ENCODE measurements at places on chromosomes 2 and 18. TPM values are rescaled to one million over a fixed set of nuclear protein-coding genes. Genes with fewer than 3 reads are reported as not detected.

DNA sequence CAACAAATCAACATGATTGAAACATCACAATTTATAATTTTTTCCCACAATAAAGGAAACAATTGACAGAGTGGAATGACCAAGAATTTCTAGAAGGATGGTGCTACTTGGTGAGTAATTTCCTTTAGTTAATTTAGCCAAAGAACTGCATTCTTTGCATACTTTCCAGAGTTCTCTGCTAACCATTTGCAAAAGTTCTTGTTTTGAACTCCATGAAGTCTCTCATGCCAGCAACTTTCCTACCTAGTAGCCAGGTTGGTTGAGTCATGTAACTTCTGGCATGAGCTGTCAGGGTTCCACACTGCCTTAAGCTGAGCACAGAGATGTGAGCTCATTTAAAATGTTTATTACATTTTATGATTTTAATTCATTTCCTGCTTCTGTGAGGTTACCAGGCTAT is 539.6 kb downstream of the PID1 start:
- H3K4me3 ChIP-seq: no peak overlapping the region
- DNase-seq: no peak
- H3K4me1 ChIP-seq: no peaks in the 10 kb centered on the region
- no peaks in the 10 kb centered on the region for H3K36me3 ChIP-seq

GRCh38 chr18:21031845-21032244 is 79.8 kb downstream of the ROCK1 start:
- peaks cover 21% of the 10 kb centered on the region for H3K36me3 ChIP-seq
- no peak for DNase-seq
- H3K27ac ChIP-seq: peak overlapping the region; percentile 55
- no peaks in the 10 kb centered on the region for H3K27me3 ChIP-seq
- H3K4me1 ChIP-seq: peaks cover 23% of the 10 kb centered on the region

- no peak overlapping the region for H3K4me3 ChIP-seq
- no peak overlapping the region for H3K27ac ChIP-seq
- H3K36me3 ChIP-seq: no peaks in the 10 kb centered on the region
- H3K4me1 ChIP-seq: no peaks in the 10 kb centered on the region
- peaks cover 2% of the 10 kb centered on the region for H3K27me3 ChIP-seq
These were observed 95.9 kb downstream of the AOX1 start for GRCh38 chr2:200681697-200682096.

- peaks cover 4% of the 10 kb centered on the region for H3K27me3 ChIP-seq
- H3K27ac ChIP-seq: no peak overlapping the region
- H3K4me1 ChIP-seq: no peaks in the 10 kb centered on the region
- H3K4me3 ChIP-seq: no peak overlapping the region
These were observed 484.7 kb upstream of the NRXN1 start for GRCh38 chr2:51516667-51517066.

- H3K36me3 ChIP-seq: no peaks in the 10 kb centered on the region
- peaks cover 5% of the 10 kb centered on the region for H3K27me3 ChIP-seq
- no peaks in the 10 kb centered on the region for H3K4me1 ChIP-seq
- no peak for DNase-seq
These were observed 131.9 kb downstream of the GLI2 start for GRCh38 chr2:120867290-120868241.

- H3K4me1 ChIP-seq: peaks cover 9% of the 10 kb centered on the region
- no peak for DNase-seq
- H3K36me3 ChIP-seq: no peaks in the 10 kb centered on the region
- no peak overlapping the region for H3K27ac ChIP-seq
- no peak overlapping the region for H3K4me3 ChIP-seq
- no peaks in the 10 kb centered on the region for H3K27me3 ChIP-seq
These were observed 1014.3 kb upstream of the CDH2 start for GRCh38 chr18:29191263-29191662.

DNA sequence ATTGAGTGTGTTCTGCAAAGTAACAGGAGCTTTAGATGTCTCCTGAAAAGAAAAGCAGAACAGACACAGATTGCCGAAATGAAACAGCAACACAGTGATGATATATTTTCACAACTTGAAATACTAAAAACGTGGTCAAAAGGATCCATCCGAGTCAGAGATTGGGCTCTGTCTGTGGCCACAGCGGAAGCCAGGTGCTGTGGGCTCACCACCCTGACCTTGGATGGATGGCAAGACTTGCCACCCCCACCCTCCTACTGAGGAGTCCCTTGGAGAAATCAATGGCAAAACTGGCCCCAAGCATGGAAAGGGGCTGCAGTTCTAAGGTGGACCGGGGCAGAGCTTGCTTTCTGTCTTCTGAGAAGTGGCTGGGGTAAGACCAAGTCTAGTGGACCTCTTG is 31.4 kb upstream of the ACKR3 start:
- H3K27me3 ChIP-seq: peaks cover 4% of the 10 kb centered on the region
- peaks cover 33% of the 10 kb centered on the region for H3K36me3 ChIP-seq
- peak overlapping the region; percentile 94 for H3K27ac ChIP-seq
- H3K4me3 ChIP-seq: peak overlapping the region; percentile 95
- peaks cover 85% of the 10 kb centered on the region for H3K4me1 ChIP-seq
- peak; percentile 28 for DNase-seq

DNA sequence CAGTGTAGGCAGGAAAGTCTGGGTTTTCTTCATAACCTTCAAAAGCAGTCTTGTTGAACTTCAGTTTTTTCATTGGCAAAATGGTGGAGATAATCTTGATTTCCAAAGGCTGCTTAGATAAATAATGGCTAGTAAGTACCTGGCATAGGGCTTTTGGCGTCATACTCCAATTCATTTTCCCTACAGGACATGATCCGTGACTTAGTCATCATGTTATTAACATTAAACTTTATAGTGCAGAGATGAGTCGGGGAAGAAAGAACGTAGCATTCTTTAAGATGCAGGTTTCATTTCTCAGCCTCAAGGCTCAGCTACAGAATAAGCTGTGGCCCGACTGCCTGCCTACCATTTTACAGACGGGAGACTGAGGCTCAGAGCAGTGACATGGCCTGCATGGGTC is 64.0 kb downstream of the RALBP1 start:
- peaks cover 13% of the 10 kb centered on the region for H3K36me3 ChIP-seq
- no peak overlapping the region for H3K27ac ChIP-seq
- no peaks in the 10 kb centered on the region for H3K27me3 ChIP-seq
- no peak overlapping the region for H3K4me3 ChIP-seq

DNA sequence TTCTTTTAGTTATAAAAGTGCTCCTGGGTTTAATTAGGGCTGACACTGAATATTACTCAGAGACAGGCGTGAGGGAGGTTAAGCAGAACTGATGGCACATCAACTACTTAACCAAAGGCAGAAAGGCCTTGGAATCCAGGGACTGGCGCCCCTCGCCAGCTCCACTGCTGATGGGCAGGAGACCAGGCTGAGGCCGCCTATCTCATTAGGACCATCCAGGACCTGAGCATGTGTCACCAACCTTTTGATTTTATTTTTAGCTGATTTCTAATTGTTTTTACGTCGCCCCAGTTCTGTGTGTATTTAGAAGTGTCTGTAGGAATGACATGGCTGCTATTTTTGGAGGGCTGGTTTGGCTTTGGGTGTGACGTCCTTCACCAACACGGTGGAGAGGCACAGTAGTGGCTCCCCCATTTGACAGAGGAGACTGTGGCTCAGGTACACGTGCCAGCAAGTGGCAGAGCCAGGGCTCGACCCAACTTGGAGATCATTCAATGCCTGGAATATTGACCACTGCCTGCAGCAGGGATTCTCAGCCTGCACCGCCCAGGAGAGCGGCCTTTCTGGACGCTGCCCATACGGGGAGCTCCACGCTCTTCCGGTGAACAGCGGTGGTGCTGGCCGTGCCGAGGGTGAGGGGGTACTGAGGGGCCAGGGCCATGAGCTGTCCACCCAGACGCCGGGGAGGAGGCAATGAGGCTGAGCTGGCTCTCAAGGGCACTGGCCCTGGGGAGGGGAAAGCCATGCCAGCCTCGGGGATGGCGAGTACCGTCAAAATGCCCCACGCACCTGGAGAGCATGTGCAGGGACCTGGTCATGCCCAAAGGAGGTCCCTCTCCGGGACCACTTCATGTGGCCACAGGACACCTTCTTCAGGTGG is 205.7 kb downstream of the ASB1 start:
- no peaks in the 10 kb centered on the region for H3K4me1 ChIP-seq
- no peak for DNase-seq
- H3K4me3 ChIP-seq: no peak overlapping the region
- H3K36me3 ChIP-seq: no peaks in the 10 kb centered on the region
- no peak overlapping the region for H3K27ac ChIP-seq

GRCh38 chr2:156435396-156435717 is 822 bp upstream of the GPD2 start:
- peaks cover 3% of the 10 kb centered on the region for H3K27me3 ChIP-seq
- H3K4me1 ChIP-seq: peaks cover 37% of the 10 kb centered on the region

- no peak overlapping the region for H3K4me3 ChIP-seq
- H3K27ac ChIP-seq: no peak overlapping the region
- H3K36me3 ChIP-seq: no peaks in the 10 kb centered on the region
- peaks cover 5% of the 10 kb centered on the region for H3K27me3 ChIP-seq
These were observed 301.8 kb downstream of the C1D start for GRCh38 chr2:67760995-67761394.

DNA sequence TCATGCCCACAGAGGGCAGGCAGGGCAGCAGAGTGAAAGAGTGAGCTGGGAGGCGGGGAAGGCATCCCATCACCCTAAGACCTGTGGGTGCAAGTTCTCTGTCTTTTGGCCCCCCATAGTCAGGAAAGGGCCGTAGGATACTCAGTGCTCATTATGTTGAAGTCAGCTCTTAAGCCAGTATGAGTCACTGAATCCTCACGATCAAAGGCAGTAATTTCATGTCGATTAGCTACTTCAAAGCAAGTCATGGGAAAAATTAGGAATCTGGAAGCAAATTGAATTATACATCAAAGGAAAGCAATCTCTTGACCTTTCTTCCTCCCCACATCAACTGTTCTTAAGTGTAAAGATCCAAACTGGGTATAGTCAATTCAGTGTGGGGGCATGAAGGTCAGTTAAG is 178.9 kb downstream of the FHOD3 start:
- DNase-seq: no peak
- H3K4me1 ChIP-seq: no peaks in the 10 kb centered on the region
- no peaks in the 10 kb centered on the region for H3K36me3 ChIP-seq
- H3K27ac ChIP-seq: no peak overlapping the region
- no peak overlapping the region for H3K4me3 ChIP-seq

GRCh38 chr2:216693414-216694080 is 1.8 kb downstream of the IGFBP5 start:
- peaks cover 28% of the 10 kb centered on the region for H3K27me3 ChIP-seq
- no peak for DNase-seq
- no peak overlapping the region for H3K27ac ChIP-seq
- H3K36me3 ChIP-seq: no peaks in the 10 kb centered on the region

DNA sequence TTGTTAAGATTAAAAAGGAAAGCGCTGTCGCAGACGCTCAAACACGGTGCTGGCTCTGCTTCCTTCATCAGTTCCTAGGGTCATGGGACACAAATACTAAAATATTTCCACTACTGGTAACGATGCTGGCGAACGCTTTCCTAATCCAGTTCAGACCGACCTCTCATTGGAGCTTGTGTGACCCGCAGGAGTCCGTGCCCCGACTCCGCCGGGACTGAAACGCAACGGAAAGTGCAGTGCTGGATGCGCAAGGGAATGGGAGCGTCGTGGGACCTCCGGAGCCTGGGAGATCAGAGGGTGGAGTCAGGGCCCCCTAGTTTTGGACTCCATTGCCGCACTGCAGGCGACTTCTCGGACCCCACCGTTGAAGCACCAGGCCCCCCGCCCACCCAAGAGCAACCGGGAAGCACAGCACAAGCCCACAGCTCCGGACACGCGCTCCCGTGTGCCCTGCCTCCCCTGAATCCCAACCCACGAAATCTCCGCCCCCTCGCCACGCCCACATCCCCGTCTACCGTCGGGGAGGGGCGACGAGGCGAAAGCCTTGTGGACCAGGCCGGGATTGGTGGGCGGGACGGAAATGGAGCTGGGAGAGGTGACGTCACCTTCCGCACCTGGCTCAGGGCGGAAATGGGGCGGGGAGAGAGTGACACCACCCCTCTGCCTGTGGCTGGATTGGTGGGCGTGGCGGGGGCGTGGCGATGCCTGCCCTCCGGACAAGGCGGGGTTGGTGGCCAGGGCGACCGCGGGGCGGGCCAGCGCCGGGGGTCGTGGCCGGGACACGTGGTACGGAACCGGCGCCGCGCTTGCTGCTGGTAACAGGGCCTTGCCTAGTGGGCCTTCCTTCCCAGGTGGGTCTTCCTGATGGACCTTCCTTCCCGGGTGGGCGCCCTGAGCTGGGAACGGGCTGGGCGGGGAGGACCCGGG is at the start of gene CNDP2:
TSS of gene CNDP2 (plus strand) at position 783 of the 927 bp plus-strand sequence. CDS start 3,611 bp downstream, outside the sequence.
- H3K27me3 ChIP-seq: peaks cover 14% of the 10 kb centered on the region
- peaks cover 49% of the 10 kb centered on the region for H3K4me1 ChIP-seq
- peak within 1 kb of the TSS; percentile 95 for H3K4me3 ChIP-seq
- DNase-seq: peak; percentile 98
- peaks cover 4% of the 10 kb centered on the region for H3K36me3 ChIP-seq

GRCh38 chr2:235730115-235730514 is 236.3 kb downstream of the AGAP1 start:
- peaks cover 2% of the 10 kb centered on the region for H3K36me3 ChIP-seq
- H3K4me1 ChIP-seq: no peaks in the 10 kb centered on the region
- DNase-seq: no peak
- peaks cover 3% of the 10 kb centered on the region for H3K27me3 ChIP-seq
- H3K4me3 ChIP-seq: no peak overlapping the region

GRCh38 chr18:49071778-49072177 is 121.0 kb upstream of the SMAD7 start:
- H3K4me3 ChIP-seq: no peak overlapping the region
- no peaks in the 10 kb centered on the region for H3K36me3 ChIP-seq
- DNase-seq: no peak
- H3K27me3 ChIP-seq: no peaks in the 10 kb centered on the region
- H3K27ac ChIP-seq: no peak overlapping the region

DNA sequence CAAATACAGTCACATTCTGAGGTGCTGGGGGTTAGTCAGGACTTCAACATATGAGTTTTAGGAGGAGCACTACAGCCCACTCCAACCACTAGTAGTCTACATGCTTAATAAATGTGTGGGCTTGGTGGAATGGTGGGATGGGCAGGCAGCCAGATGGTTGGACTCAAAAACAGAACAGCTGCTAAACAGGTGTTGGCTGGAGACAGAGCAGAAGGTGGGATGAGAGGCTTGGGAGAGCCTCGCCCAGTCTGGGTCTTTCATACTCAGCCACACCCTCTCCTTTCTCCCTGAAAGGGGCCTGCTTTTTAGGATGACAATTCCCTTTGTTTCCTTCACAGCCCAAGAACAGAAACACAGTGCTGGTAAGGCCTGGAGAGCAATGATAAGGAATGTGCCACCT is 143.9 kb upstream of the KLHL29 start:
- H3K4me1 ChIP-seq: no peaks in the 10 kb centered on the region
- peaks cover 8% of the 10 kb centered on the region for H3K27me3 ChIP-seq
- H3K27ac ChIP-seq: no peak overlapping the region
- H3K36me3 ChIP-seq: no peaks in the 10 kb centered on the region

DNA sequence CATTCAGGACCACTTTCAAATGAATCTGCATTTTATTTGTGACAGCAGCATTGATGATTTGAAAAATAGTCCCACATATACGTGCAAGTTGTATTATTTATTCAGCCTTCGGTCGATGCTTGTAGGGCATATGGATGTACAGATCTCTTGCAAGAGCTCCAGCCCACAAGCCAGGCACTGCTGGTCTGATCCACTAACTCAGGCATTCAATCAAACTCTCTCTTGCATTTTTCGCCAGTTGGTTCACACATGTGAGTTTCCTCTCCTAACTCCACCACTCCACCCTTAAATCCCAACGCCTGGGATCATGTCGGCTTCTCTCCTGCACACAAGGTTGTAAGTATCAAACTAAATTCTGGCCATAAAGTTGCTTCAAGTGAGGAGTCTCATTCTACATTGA is 318.7 kb downstream of the CYP26B1 start:
- DNase-seq: no peak
- no peaks in the 10 kb centered on the region for H3K4me1 ChIP-seq
- no peak overlapping the region for H3K27ac ChIP-seq
- no peaks in the 10 kb centered on the region for H3K36me3 ChIP-seq
- H3K27me3 ChIP-seq: no peaks in the 10 kb centered on the region
- no peak overlapping the region for H3K4me3 ChIP-seq

The HOXD12 gene
- polyA plus RNA-seq: not detected

The CRYGD gene
- not detected for polyA plus RNA-seq

The SLC40A1 gene
- 2.3 TPM for polyA plus RNA-seq

The MAPRE2 gene
- polyA plus RNA-seq: 265 TPM

The CAMKMT gene
- polyA plus RNA-seq: 11.7 TPM

The FIGN gene
- polyA plus RNA-seq: not detected

All from immature natural killer cell (primary cell).